Temporal lobe (tissue), 4 donors: ENCODE measurements at places on chromosomes 1 and 21. TPM values are rescaled to one million over a fixed set of nuclear protein-coding genes. Genes with fewer than 3 reads are reported as not detected.

The TBX15 gene
- 0.98 TPM for total RNA-seq

The TPTE gene
- total RNA-seq = not detected

The C4BPB gene
- not detected for total RNA-seq

The AADACL4 gene
- total RNA-seq = not detected
